Ureter (tissue), 1 donor: ENCODE measurements at places on chromosomes 5 and 9. TPM values are rescaled to one million over a fixed set of nuclear protein-coding genes. Genes with fewer than 3 reads are reported as not detected.

The ANKRD31 gene
- 1.0 TPM for total RNA-seq

The NDOR1 gene
- total RNA-seq = 20.3 TPM

The PLPPR1 gene
- total RNA-seq = not detected

The CCDC192 gene
- 1.2 TPM for total RNA-seq

The C5orf34 gene
- 3.2 TPM for total RNA-seq

The BARHL1 gene
- total RNA-seq = not detected

The LECT2 gene
- total RNA-seq = not detected

The IL9 gene
- not detected for total RNA-seq

The NXNL2 gene
- 0.70 TPM for total RNA-seq

The KCNV2 gene
- total RNA-seq = not detected

The GRM6 gene
- total RNA-seq = not detected

The NR2F1 gene
- total RNA-seq = 64.4 TPM

The F2RL1 gene
- 16.8 TPM for total RNA-seq

The FCN2 gene
- total RNA-seq = 0.49 TPM

The ADAM19 gene
- 17.4 TPM for total RNA-seq

The MEGF10 gene
- total RNA-seq = 1.1 TPM

The STKLD1 gene
- 0.75 TPM for total RNA-seq

The TLR4 gene
- total RNA-seq = 23.5 TPM

The FBLL1 gene
- total RNA-seq = 0.83 TPM

The CCNO gene
- 16.5 TPM for total RNA-seq

The IFNB1 gene
- total RNA-seq = not detected

The RASEF gene
- 33.7 TPM for total RNA-seq

The SPATA31E1 gene
- total RNA-seq = not detected

The HTR4 gene
- total RNA-seq = not detected

The SNCAIP gene
- 3.3 TPM for total RNA-seq

The NME5 gene
- total RNA-seq = 11.1 TPM

The KIF4B gene
- total RNA-seq = not detected

The CD74 gene
- 1,068 TPM for total RNA-seq

The SLC1A1 gene
- 5.0 TPM for total RNA-seq

The GNA14 gene
- 12.4 TPM for total RNA-seq

The SLC6A3 gene
- total RNA-seq = 0.57 TPM

The GPX3 gene
- total RNA-seq = 160 TPM

The EEIG1 gene
- 99.6 TPM for total RNA-seq

The PROB1 gene
- 2.4 TPM for total RNA-seq

The ALDOB gene
- 0.70 TPM for total RNA-seq

The CARTPT gene
- not detected for total RNA-seq

The SPATA31C1 gene
- not detected for total RNA-seq
